ENCODE measurements at places on chromosomes 1 and 21.

- no peak for DNase-seq
Measured at GRCh38 chr1:203133970-203134725, 6.6 kb downstream of the ADORA1 start.

- no peak for DNase-seq
Measured at GRCh38 chr21:41932191-41932575, 21.6 kb downstream of the C2CD2 start.

DNA sequence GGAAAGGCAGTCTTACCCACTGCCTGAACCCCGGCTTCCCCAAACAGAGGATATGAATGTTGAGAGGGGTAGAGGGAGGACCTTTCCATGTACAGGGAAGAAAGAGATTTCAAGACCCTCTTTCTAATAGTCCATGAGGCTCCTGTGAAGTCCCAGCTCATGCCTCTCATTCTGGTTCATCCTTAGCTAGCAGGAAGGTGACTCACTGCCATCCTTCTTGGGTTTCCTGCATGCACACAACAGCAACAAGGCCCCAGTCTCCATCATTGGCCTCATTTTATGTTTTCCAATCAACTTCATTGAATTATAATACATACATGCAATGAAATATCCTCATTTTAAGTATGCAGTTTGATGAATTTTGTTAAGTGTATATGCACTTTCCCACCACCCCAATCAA is 46.2 kb downstream of the SYT2 start:
- DNase-seq, result no peak

DNA sequence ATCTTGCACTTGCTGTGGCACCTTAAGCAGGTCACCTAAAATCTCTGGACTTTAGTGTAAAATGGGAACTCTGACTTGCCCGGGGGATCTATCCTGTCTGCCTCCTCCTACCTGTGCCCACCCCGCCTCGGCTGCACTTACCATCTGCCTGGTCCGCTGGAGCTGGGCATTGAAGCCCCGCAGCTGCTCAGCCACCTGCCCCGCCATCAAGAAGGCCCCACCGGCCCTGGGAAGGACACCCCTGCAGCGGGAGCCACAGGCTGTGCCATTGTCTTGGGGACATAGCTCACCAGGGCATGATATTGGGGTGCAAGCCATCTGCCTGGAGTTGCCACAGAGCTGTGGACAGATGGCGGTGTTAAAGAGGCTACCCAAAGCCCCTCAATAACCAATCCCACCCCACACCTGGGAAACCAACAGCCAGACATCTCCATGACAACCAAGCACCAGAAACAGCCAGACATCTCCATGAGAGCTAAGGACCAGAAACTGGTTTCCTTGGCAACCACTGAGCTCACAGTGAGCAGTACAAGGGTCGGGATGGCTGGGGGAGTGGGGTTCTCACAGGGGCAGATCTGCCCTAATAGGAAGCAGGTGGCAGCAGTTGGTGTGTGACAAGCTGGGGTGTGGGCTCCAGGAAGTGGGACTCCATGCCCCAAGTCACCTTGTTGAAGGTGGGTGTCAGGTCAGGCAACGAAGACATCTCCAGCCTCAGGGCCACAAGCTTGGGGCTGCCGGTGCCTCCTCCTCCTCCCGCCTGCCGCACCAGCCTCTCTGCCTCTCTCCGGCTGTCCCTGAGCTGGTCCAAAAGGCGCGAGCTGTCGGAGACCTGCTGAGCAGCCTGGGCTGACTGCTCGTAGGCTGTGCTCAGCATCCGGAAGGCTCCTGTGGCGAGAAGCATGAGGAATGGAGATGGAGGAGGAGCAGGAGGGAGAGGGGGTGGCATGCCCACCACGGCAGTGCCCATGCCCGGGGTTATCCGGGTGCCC is 29.1 kb downstream of the LAMB3 start:
- DNase-seq, result no peak

GRCh38 chr1:228938537-228938901 is 203.2 kb downstream of the RHOU start:
- no peak for DNase-seq

GRCh38 chr1:29310616-29311180 is 74.4 kb downstream of the PTPRU start:
- DNase-seq, result no peak

DNA sequence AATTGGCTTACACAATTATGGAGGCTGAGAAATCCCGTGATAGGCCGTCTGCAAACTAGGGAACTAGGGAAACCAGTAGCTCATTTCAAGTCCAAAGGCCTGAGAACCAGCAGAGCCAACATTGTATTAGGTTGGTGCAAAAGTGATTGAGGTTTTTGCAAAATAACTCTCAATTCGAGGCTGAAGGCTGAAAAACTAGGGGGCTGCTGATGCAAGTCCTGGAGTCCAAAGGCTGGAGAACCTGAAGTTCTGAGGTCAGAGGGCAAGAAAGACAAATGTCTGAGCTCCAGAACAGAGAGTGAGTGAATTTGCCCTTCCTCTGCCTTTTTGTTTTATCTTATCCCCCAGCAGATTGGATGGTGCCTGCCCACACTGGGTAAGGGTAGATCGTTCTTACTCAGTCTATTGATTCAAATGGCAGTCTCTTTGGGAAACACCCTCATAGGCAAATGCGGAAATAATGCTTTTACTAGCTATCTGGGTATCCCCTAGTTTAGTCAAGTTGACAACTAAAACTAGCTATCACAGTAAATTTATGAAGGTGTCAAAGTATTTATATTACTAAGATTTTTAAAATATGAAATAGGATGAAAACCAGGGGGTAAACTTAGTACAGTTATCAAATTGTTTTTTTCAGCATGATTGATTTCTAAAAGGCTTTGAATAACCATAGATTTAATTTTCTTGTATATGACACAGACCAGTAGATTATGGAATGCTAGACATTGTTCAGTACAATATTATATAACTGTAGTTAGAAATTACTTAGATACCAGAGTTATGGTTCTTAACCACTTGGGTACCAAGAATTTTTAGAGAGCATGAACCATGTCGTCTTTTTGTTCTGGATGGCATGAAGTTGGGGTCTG is 15.4 kb downstream of the RABGAP1L start:
- no peak for DNase-seq

- no peak for DNase-seq
Measured at GRCh38 chr1:162391790-162392563, 10.4 kb downstream of the C1orf226 start.

DNA sequence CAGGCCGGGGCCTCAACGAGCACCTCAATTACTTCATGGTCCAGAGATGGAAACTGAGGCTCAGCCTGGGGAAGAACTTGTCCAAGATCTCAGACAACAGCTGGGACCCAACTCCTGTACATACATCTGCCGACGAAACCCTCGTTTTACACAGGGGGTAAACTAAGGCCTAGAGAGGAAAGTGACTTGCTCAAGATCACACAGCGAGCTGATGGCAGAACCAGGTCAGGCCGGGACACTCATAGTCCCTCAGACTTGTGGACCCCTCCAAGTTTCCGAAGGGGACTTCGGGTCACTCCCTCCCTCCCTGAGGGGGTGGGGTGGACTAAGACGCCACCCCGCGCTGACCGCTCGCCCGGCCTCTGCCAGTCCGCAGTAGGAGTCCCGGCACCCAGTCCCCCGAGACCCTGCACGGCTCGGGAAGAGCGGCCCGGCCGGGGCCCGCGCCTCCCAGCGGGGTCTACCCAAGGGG is 430 bp downstream of the WASF2 start:
- no peak for DNase-seq

GRCh38 chr1:202283379-202283844 is 58.3 kb downstream of the UBE2T start:
- no peak for DNase-seq

GRCh38 chr1:67896826-67897225 is 63.6 kb upstream of the GNG12 start:
- no peak for DNase-seq

DNA sequence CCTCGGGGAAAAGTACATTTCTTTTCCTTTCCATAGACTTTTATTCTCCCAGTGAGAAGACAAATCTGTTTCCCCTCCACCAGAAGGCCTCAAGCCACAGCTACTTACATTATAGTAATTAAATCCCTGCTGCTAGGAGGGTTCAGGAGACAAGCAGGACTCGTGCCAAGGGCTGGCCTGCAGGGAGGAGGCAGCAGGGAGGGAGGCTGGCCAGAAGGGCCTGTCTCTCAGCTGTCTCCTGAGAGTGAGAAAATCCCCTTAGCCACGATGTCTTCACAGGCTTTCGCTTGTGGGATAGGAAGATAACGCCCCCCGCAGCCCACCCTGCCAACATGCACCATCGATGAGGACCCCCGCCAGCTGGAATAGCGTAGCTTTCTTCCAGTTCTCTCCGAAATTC is 14.0 kb downstream of the KCNN3 start:
- no peak for DNase-seq

GRCh38 chr1:89670163-89670562 is 37.2 kb downstream of the LRRC8C start:
- DNase-seq, result no peak

DNA sequence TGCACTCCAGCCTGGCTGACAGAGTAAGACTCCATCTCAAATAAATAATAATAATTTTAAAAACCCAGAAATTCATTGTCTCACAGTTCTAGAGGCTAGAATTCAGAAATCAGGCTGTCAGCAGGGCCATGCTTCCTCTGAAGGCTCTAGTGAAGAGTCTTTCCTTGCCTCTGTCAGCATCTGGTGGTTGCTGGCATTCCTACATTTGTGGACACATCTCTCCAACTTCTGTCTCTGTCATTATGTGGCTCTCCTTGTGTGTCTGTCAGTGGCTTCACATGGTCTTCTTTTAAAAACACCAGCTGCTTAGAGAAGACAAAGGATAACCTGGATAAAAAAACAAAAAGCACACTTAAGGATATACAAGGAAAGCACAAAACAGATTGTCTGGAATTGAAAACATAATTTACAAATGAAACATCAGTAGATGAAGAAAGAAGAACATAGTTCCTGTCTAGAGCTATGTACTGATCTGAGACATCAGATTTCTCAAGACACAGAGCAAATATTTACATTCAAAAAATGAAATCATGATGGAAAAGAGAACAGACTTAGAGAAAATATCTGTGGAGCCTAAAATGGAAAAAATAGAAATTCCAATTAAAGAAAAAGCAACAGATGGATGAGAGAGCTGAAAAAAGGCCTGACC is 32.7 kb upstream of the ASB17 start:
- no peak for DNase-seq

DNA sequence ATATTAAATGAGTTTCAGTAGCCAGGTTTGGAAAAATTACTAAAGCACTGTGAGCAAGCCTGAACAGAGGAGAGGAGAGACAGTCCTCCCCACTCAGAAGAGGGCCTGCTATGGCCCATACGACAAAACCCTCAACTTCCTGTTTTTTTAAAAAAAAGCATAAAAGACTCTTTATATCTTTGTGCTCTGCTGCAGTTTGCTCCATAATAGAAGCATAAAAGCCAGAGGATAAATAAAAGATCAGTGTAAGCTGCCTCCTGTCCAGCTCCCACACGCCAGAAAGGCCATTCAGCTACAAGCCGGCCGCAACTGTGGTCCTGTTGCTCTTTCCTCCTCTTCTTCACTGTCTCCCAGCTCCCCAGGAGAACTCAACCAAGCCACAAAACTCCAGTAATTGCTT is 37.8 kb downstream of the NID1 start:
- no peak for DNase-seq

- DNase-seq, result no peak
Measured at GRCh38 chr1:208207388-208208131, 36.6 kb downstream of the PLXNA2 start.

DNA sequence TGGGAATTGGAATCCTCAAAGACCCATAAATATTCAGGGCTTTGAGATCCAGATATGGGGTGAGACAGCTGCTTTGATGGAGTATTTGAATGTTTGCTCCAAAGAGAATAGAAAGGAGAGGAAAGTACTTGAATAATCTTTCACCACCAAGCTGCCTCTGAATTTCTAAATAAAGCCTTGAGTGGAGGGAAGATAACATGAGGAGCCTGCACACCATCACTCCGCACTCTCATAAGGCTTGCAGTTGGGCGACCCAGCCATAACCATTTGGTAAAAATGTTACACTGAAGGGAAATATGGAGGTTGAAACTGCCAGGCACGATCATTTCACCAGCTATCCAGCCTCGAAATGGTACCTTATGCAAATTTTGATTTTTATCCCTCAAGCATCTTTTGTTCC is 38.4 kb downstream of the VCAM1 start:
- no peak for DNase-seq

- DNase-seq, result no peak
Measured at GRCh38 chr1:64624808-64625207, 120.1 kb upstream of the RAVER2 start.

GRCh38 chr1:8689431-8690252 is 127.8 kb downstream of the RERE start:
- no peak for DNase-seq

- no peak for DNase-seq
Measured at GRCh38 chr1:36367066-36367465, 18.7 kb downstream of the STK40 start.

- no peak for DNase-seq
Measured at GRCh38 chr1:229470406-229471043, 36.6 kb upstream of the ACTA1 start.

DNA sequence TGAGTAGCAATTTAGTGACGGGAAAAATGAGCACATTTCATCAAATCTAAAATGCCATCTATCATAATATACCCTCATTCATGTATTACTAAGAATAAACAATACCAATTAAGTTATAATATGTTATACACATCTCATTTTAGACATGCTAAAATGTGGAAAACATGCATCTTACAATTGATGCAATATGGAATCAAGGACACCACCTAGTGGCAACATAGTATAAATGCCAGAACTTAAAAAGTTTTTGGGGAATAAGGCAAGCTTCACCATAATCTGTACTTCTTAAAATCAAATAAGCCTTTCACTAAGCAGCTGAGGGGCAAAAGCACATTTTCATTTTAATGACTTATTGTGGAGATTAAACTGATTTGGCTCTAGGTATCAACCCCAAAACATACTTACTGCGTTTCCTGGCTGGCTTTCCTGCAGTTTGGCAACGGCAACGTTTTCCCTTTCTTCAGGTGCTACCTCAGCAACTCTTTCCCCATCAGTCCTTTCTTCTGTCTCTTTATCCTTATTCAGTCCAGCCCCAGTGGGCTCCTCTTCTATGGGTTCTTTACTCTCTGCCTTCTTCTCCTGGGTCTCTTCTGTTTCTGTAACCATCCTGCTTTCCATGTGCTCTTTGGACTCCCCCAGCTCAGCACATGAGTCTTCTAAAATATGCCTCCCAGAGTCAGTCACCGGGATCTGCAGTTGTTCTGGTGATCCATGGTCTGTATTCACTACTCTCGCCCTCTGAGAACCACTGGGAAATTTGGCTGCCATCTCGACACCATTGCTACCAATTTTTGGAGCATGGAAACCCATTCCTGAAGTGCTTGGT is 11.4 kb downstream of the SDE2 start:
- DNase-seq, result no peak

- DNase-seq, result no peak
Measured at GRCh38 chr1:6065093-6065858, 19.6 kb downstream of the KCNAB2 start.

GRCh38 chr1:55580845-55581332 is 365.7 kb upstream of the USP24 start:
- DNase-seq, result no peak

- DNase-seq, result no peak
Measured at GRCh38 chr21:15415541-15416261, 314.1 kb upstream of the USP25 start.
